ENCODE measurements at places on chromosomes 2 and 18.

GRCh38 chr18:62999921-63000320 is 284.6 kb downstream of the PHLPP1 start:
- no peak for DNase-seq

- no peak for DNase-seq
These were observed at the start of gene LGALSL for GRCh38 chr2:64453770-64454385. Gene LGALSL, plus strand, starts transcription at chr2:64454162. Its CDS starts 384 bp downstream, at chr2:64454546.

DNA sequence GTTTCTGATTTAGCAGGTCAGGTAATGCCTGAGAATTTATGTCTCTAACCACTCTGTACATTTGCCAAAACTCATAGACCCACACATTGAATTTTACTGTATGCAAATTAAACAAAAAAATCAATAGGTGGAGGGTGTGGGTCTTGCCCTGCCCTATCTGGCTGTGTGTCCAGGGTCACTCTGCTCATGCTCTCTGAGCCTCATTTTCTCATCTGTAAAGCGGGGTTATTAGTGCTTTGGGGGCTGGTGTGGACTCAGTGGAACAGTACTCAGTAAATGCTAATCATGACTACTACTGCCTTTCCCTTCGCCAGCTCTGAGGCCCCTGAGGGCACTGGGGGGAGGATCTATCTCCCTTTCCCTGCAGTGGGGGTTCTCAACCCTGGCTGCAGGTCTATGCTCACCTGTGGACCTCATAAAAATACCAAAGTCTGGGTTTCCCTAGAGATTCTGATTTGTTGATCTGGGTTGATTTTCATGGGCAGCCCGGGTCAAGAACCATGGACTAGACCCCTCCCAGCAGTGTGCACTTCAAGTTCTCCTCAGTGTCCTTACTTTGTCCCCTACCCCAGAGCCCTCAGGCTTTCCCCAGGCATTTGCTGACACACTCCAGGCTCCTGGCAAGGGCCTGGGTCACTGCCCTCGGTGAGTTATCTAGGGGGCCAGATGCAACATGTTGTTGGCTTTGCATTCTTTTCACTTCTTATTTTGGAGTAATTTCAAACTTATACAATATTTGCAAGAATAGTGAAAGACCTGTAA is 27.5 kb downstream of the MTHFD2 start:
- no peak for DNase-seq

GRCh38 chr2:162994718-162995117 is 156.2 kb upstream of the KCNH7 start:
- DNase-seq, result no peak

GRCh38 chr18:38330573-38330972 is 765.0 kb upstream of the CELF4 start:
- no peak for DNase-seq

DNA sequence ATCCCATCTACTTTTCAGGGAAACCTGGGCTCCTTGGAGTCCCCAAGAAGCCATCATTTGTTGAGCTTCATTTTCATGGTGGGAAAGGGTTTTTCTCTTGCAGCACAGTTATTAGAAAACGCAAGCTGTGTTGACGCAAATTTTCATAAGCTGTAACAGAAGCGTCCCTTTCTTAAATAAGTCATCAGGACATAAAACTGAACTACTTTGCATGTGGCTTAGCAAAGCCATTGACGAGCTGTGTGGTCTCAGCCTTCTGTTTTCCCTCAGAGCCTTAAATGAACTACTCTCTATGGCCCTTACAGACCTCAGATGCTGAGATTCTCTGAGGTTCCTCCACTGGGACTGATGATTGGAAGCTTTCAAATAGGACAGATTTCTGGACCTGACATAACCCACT is 85.1 kb downstream of the ARL4C start:
- DNase-seq, result no peak

GRCh38 chr2:101983928-101984327 is 7.8 kb upstream of the IL1R2 start:
- no peak for DNase-seq

GRCh38 chr18:63001861-63002260 is 286.5 kb downstream of the PHLPP1 start:
- no peak for DNase-seq
